ENCODE measurements at places on chromosomes 1 and 21.

DNA sequence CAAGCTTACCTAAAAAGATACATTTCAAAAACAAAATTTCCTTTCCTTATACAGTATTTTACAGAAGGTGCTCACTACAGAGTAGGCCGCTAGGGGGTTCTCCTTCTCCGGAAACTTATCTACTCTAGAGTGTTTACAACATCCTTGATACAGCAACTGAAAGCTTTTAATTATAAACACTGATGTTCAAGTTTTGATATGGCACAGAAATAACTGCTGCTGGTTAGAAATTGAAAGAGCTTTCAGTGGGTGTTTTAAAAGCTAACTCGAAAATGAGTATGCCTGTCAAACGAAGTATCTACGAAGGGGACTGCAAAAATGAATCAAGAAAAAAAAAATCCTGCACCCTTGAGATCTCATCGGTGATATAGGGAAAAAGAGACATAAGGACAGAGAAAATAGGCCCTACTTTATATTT, 1.0 kb downstream of the YOD1 start:
- DNase-seq, result no peak

- peak; percentile 37 for DNase-seq
Observed at GRCh38 chr1:215669806-215670491, 102.8 kb downstream of the KCTD3 start.

- peak; percentile 90 for DNase-seq
Observed at GRCh38 chr1:228416217-228416933, at the start of gene TRIM17. Gene TRIM17, minus strand, starts transcription at chr1:228416861. Its CDS starts 1,789 bp downstream, at chr1:228415072.

DNA sequence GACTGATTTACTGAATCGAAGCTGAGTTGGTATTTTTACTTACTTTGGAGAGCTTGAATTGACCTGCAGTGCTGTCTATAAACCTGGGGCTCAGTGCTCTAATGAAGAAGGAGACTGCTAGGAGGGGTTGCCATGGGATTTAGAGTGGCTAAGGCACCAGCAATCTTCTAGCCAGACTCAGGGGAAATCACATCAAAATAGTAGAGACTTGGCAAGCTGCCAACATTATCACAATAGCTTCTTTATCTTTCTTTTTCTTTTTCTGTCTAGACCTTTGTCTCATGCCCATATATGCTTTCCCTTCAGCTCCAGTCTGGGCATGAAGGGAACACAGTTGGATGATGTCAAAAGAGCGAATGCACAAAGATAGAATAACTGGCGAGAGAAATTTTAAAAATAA, 301.1 kb upstream of the DPYD start:
- DNase-seq, result no peak

- DNase-seq, result no peak
Observed at GRCh38 chr1:223810586-223810985, 35.2 kb downstream of the TP53BP2 start.

- DNase-seq, result no peak
Observed at GRCh38 chr1:115063228-115063901, 25.9 kb downstream of the TSPAN2 start.

GRCh38 chr1:15975805-15976680, at the start of gene ZBTB17:
Gene ZBTB17, minus strand, starts transcription at chr1:15976101. Its CDS starts 27,606 bp downstream, at chr1:15948495.
- peak; percentile 96 for DNase-seq

DNA sequence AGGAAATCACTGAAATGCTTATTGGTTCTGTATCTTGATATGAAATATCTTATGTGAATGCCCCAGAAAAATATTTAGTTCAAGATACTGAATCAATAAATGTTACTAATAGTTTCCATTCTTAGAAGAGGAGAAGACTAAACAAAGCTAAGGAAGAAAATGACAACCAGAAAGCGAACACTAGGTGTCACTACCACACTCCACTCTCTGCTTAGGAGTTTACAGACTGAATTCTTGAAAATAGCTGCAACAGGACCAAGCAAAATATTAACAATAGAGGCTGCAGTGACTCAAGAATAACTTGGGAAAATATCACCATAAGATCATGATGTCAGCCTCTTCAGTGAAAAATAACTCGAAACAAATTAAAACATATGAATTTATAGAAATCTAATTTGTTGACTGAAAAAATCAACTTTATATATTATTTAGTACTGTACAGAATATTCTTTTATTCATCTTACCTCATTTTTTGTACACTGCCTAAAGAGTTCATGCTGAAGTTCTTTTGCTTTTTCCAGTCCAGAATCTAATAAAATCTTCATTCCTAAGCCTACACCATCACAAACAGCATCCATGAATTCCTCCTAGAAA, 61.6 kb downstream of the KIF14 start:
- DNase-seq, result peak; percentile 18

DNA sequence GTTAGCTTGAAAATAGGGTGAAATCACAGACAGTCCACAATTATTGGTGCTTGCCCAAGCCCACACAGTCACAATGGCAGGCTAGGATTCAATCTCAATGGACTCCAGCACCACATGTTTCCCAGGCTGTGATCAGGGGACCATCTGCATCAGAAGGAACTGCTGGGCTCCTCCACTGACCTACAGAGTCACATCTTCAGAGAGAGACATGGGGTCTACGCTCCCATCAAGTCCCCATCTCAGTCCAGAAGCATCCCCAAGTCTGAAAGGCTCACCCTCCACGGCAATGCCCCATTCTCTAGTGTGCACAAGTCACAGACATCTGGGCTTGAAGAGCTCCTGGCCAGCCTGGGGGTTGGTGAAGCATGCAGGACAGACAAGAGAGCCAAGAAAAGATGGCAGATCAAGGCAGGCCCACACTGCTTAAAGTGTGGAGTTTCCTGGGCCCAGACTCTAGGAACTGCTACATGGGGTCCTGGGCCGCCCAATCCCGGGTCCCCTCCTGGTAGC, 262.5 kb downstream of the NPHP4 start:
- DNase-seq, result no peak

DNA sequence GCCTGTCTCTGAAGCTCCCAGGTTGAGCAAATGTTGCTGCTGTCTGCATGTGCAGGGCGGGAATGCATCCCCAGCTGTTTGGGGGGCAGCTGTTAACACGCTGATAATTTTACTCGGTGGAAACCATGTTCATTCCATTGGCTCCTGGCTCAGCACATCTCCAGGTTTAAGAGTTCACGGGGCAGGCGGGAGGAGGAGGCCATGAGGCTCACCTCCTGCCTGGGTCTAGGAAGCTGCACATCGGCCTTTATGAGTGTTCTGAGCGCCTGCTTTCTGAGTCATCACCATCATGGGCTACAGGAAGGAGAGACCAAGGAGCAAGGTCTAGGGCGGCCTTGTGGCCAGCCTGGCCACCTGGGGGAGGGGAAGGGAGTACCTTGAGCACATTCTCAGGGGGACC, 29.7 kb downstream of the AJAP1 start:
- DNase-seq, result no peak

DNA sequence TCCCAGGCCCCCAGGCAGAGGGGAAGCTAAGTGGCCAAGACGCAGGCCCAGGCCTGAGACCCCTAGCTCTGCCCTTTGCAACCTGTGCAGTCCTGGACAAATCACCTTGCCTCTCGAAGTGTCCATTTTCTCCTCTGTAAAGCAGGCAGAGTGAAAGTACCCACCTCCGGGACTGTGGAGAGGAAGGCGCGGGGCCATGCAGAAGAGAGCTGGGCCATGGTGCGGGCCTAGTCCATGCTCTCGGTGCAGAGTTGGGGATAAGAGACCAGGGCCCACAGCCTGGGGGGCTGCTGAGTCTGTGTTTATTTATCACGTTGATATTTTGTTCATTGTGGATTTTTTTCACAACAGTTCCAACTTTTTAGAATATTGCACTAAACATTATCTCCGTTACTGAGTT, 160.2 kb upstream of the VAMP3 start:
- no peak for DNase-seq

DNA sequence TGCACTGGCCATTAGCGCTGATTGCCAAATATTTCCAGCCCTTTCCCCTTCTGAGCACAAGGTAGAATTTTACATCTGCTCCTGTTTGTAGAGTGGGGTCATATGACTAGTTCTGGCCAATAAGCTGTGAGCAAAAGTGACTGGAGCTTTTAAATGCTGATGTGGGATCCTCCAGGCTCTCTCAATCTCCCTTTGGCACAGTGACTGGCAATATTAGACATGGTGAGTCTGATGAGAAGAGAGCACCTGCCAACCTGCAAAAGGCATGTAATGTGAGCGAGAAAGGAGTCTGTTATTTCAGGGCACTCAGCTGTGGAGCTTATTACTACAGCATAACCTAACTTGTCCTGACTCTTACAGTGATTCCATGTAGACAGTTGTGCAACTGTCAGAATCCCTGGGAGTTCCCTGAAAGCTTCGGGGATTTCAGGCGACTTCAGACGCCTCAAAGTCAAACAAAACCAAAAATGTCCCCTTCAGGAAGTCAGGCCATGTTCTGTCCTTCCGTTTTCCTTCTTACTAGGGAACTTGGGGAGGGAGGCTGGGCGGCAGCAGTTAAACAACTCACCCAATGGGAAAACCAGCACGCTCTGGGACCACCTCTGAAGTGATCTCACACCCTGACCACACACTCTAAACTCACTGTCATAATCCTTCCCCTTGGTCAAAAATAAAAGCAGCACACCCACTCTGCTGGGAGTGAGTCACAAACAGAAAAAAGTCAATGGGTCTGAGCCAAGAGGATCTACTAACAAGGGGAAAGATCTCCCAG, 3.6 kb upstream of the RASSF5 start:
- DNase-seq, result no peak

DNA sequence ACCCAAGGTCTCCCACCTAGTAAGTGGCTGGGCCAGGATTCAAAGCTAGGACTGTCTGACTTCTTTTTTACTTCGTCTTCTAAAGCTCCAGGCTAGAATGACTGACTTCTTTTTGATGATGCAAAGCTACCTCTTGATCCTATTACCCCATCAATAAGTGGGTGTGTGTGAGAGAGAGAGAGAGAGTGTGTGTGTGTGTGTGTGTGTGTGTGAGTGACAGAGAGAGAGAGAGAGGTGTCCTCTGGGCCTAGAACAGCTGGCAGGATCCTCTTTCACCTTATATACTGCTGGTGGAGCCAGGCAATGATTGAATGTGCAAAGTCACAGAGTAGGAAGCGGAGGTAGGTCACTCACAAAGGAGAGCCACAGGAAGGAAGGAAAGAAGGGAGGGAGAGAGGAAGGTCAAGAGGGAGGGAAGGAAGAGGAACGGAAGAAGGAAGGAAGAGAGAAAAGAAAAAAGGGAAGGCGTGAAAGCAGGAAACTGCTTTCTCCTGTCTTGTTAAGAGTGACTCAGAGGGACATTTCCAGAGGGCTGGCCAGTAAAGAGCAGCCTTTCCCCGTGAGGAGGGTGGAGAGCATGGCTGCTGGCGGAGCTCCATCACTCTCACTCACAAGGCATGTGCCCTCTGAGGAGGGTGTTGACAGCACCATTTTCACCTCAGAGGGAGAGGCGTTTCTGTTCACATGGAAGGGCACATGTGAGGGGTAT, 68.9 kb downstream of the CDC7 start:
- no peak for DNase-seq

DNA sequence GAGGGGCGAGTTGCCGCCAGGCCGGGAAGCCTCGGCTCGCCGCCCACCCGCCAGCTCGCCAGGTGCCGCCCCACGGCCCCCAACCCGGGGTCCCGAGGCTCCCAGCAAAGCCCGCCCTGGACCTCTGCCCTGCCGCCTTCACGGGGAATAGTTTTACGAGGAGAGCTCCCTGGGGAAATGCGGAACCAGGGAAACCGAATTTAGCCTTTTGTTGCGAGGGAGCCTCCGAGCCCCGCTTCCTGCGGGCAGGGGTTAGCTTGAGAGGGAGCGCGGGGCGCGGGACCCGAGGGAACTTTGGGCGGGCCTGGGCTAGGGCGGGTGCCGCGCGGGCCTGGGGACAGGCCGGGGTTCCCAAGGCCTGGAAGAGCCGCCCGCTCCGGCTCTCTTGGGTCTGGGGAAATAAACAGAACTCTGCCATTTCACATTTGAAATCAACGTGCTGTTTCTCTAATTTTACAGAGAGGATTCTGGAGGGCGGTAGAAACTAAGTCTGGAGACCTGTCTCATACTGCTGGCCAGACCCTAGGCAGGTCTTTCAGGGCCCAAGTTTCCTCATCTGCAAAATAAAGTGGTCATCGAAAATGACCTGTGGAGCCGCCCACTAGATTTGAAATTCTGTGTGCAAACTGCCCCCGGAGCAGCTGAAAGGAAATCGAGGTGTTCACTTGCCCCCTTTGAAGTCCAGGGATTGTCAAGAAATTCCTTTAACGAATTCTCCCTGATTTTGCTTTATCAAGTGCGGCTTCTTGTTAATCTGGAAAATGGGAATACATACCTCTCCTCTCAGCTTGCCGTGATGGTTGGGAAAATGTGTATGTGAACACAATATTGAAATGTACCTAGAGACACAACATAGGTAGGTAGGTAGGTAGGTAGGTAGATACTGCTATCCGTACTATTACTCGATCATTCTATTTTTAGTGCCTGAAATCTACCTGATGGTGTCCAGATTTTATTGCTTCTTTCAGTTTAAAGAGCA, 749 bp upstream of the GLUL start:
- no peak for DNase-seq

- no peak for DNase-seq
Observed at GRCh38 chr1:171252482-171252881, 4.2 kb downstream of the FMO1 start.

DNA sequence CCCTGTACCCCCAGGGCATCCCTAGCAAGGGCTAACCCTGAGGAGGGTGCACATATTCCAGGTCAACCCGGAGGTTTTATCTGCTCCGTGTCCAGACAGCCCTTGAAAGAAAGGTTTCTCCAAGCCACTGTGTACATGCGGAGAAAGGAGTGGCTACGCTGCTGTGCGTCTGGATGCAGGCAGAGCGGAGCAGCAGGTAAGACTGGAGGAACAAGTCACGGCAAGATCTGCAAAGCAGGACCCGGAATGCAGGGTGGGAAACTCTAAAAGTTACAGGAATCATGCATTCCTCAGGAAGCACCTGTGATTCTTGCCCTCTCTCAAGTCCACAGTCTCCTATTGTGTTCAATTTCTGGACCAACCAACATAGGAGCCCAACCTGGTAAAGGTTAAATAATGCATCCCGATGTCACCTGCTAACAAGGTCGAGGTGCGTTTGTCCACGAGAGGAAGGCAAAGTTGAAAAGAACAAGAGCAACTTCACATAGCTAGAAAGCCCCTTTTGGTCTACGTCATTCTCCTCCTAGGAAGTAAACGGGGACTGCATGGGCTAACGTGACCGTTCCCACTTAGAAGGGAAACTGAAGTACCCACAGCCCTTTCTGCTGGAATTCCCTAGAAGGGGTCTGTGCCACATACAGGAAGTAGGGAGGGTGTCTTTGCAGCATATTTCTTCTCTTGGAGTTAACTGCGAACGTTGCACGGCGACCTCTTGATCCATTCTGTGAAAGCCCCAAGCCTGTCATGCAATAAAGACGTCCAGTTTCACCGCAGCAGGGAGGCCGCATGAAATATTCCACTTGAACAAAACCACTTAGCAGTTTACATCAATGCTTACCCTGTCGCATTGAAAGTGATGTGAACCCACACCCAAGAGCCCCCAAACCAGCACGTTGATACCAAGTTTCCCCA, 5.8 kb downstream of the TIAM1 start:
- DNase-seq, result no peak

GRCh38 chr21:21434944-21435343, 436.7 kb downstream of the NCAM2 start:
- DNase-seq, result no peak

Measured in iPS-NIHi11 (cell line).